Pons (tissue), 1 donor: ENCODE measurements at places on chromosomes 12 and 14.
A peak's percentile ranks its signal among the peaks of the same experiment; 100 is the strongest.

DNA sequence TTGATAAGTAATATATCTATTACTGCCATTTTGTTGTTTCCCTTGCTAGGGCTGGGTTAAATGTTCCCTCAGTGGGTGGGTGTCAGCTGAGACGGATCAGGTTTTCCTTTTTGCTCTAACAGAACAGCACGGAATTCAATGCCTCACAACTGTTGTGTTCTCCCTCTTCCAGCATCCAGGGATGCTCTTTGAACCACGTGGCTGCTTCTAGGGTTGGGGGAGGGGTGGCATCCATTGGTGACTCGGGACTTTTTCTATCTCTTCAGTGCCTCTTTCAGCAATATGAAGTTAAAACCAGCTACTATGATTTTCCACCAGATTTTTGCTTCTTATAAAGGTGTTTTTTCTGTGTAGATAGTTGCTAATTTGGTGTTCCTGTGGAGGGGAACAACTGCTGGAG, 884.9 kb upstream of the FOXG1 start:
- DNase-seq, result no peak

DNA sequence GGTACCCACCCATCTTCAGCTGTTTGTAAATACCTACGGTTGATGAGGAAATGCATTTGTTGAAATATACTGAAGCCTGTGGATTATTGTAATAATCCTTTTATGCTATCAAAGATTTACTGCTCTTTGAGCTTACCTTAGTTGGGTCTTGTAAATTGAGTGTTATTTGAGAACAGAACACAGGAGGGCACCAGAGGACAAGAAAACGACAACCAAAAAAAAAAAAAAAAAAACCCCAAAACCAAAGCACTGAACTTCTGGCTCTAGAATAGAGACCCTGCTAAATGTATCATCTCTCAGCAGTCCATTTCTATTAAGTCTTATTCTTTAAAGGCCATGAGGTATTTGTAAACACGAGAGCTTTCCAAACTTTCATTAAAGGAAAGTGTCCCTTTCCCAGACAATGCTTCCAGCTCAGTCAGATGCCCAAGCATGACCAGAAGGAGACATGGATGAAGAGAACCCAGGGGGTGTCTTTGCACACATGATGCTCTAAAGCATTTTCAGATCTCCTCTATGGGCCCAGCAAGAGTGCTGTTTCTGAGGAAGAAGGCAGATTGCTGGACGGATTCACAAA, 763.9 kb downstream of the NRXN3 start:
- peak; percentile 17 for DNase-seq

DNA sequence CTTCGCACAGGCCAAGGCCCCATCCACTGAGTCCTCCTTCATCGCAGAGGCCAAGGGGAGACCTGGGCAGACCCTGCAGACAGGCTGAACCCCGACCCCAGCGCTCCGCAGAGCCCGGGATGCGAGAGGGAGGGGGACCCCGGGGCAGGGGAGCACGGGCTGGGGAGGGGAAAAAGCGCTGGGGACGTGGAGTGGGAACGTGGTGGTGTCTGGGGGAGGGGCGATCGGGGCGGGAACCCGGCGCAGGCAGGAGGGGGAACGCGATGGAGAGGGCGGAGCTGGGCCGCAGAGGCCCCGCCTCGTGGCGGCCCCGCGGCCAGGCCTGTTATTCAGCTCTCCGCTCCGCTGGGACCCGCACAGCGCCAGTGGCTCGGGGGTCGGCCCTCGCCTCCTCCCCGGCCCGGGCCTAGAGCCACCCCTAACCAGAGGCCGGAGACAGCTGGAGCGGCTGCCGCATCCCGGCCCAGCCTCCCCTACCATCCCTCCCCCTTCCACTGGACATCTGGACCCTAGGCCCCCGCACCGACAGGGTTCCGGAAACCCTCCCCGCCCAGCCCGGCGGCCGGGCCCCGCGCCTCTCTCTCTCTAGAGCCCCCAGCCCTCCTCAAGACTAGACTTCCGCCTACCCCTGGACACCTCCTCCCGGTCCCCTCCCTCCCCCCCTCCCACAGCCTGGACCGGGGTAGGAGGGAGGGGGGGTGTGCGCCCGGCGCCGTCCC, at the start of gene ARHGEF25:
TSS of gene ARHGEF25 (plus strand) at position 328 of the 719 bp plus-strand sequence. CDS start 460 bp downstream, outside the sequence.
- DNase-seq, result no peak

DNA sequence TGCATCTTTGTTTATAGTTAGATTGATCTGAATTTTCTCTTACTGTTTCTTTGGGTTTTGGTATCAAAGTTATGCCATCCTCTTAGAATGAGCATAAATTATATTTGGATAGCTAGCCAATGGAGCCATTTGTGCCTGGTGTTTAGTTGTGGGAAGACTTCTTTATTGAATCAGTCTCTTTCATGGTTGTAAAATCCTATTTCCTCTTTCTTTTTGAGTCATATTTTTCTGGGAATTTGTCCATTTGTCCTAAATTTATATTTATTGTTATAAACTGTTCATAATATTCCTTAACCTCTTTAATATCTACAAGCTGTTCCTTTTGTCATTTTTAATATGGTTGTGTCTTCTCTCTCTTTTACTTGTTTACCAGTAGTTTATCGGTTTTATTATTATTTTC, 462.5 kb downstream of the AEBP2 start:
- DNase-seq, result no peak

GRCh38 chr14:69317102-69317755, 57.3 kb downstream of the GALNT16 start:
- no peak for DNase-seq

- DNase-seq, result no peak
These were observed 291.7 kb downstream of the RAD51B start for GRCh38 chr14:68111097-68111852.
